ENCODE measurements at places on chromosomes 2 and 18.

- no peak for DNase-seq
These were observed 142.2 kb downstream of the ESCO1 start for GRCh38 chr18:21458310-21458709.

- DNase-seq, result no peak
These were observed 136.5 kb downstream of the CNTNAP5 start for GRCh38 chr2:124161542-124161941.

GRCh38 chr2:57615855-57616556 lies 430.6 kb upstream of the VRK2 start:
- no peak for DNase-seq

DNA sequence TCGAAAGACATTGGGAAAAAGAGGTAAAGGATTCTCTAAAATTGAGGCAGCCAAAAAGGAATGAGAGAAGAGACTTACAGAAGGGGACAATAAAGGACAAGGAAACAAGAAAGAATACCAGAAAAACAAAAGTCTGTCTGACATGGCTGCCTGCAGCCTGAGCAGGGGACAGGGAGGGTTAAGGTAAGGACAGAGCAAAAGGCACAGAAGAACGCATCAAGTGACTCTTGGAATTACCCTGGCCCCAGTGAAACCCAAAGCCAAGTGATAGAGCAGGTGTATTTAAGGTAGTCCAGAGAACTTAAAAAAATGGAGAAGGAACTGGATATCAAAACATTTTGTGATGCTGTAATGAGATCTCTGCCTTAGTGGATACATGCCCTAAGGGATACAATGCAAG lies 47.1 kb upstream of the XIRP2 start:
- no peak for DNase-seq

GRCh38 chr18:22132258-22132657 lies 37.1 kb upstream of the GATA6 start:
- DNase-seq, result no peak

DNA sequence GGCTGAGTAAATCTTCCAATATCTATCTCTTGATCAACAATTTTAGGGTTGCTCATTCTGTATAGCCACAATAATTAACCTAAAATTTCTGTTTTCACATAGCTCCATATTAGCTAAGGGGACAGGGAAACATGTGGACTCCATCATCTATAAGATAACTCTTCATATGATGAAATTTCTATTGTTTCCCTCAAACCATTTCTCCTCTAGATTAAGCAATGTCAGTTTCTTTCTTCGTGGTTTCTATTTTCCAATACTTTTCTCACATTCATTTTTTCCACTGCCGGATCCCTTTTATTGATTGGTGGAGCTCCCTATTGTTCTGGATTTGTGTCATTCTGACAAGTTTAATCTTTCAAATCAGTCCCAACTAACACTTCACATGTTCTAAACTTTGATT lies 1221.3 kb upstream of the ZEB2 start:
- no peak for DNase-seq

DNA sequence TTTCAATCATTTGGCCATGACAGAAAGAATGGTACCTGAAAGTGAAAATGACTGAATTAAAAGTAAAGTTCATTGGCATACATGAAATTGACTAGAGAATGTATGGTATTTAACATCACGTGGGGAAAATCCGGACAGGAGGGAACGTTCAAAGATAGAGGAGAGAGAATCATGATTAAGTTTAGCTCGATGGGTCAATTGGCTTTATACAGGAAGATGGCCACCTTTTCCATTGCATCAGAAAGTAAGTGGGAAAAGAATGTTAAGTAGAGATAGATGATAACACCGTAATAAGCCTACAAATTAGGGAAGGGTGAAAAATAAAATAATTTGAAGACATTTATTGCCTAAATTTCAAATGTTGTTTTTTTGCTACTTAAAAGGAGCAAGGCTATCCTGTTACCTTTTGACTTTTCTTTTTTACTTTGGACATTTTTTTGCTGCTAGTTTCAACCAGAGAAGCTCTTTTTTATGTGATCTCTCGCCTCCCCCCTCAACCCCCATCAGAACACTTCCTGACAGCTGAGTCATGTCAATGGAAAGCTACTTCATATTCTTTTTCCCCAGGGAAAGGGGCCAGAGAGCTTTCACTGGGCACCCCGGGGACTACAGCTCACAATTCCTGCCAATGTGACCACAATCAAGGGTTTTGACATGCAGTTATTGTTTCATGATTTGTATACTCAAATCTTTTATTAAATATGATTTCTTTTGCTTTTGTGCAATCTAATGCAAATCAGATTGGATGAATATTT lies 767 bp upstream of the CCDC102B start:
- DNase-seq, result no peak

DNA sequence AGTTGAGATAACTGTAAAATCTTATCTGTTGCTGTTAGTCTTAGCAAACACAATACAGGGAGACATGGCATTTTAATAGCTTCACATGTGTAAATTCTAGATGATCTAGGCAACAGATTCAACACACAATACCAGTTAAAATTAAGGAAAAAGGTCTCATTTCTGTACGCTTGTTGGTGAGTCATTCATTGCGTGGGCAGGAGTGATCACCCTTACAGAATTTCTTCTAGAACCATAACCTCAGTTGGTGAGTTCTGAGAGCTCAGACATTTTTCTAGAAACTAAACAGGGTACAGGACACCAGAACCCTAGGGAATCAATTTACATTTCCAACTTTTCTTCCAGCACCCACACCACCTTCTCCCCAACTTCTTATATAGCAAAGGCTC lies 81.9 kb downstream of the SLC8A1 start:
- DNase-seq, result no peak

DNA sequence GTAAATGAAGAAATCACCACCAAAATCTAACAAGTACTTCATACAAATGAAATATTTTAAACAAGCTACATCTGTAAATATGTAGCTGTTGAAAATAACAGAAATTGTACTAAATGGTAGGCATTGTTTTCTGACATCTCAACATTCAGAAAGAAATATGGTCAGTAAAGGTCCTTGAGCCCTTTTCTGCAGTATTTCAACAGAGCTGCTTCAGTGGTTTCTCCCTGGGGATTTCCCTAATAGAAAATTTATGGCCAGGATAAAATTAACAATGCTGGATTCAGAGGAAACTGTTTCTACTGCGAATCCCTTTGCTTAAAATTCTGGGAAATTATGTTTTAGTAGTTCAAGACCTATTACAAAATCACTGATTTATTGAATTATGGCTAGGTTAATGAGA lies 256.6 kb downstream of the PIEZO2 start:
- DNase-seq, result no peak

- no peak for DNase-seq
These were observed 139.8 kb downstream of the ZFP36L2 start for GRCh38 chr2:43086451-43087221.

- no peak for DNase-seq
These were observed 24.4 kb upstream of the RAB31 start for GRCh38 chr18:9683418-9684396.

GRCh38 chr2:45994060-45994459 lies 303.1 kb upstream of the EPAS1 start:
- DNase-seq, result no peak

- no peak for DNase-seq
These were observed 195.7 kb downstream of the MTCL1 start for GRCh38 chr18:8901019-8901418.

DNA sequence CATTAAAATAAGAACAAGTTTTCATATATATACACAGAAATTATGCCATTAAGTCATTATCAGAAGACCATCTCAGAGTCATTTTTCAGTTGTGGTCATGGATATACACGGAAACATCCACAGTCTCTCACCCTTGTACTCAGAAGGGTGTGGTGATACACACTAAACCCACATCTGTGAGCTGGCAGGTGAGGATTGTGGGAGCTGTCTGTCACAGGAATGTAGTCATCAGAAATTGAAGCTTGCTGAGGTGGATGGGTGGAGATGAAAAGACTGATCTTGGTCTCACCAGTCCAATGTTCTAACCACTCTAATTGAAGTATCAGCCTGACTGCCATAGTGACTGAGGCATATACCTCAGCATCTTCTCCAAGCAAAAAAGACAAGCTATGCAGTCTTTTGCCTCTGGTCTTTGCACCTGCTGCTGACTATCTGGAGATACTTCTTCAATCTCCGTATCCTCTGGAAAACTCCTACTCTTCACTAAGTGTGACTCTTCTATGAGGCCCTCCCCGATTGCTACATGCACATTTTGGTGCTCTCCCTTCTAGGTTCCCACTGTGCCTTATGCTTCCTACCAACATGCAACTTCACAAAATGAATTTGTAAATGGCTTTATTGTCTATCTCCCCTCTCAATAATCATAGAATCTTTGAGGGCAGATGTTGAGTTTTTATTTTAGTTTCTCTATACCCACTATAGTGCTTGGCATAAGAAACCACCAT lies 232.8 kb downstream of the DYM start:
- no peak for DNase-seq

- DNase-seq, result no peak
These were observed 7.1 kb upstream of the AGFG1 start for GRCh38 chr2:227464851-227465250.

DNA sequence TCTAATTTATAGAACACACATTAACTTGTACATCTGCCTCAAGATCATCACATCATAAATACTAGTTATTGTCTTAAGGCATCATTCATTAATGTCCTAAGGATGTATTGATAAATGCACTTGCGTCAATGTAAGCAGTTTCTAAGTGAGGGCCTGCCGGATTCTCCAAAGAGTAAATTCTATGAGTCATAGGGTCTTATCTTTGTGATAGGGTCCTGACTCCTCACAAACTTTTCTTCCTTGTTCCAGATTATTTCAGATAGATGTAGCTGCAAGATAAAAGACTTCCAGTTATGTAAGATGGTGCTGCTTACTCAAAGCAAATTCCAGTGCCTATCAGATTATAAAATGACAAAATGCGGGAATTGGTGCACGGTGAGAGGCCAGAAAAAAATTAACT lies 315.0 kb upstream of the SLC39A10 start:
- DNase-seq, result no peak

DNA sequence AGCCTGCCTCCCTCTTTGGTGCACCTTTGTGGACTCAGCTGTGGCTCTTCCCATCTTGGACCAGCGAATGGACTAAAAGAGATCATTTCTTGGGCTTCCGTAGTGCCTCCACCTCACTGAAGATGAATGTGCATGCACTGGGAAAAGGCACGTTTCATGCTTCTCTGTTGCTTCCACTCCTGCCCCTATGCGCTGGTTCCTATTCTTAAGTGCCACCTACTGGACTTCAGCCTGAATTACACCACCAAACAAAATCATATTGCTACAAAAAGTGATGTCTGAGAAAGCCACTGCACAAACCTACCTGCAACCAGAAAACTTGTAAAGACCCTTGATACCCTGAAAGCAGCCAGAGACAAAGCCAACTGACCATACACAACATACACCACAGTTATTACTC lies 695.6 kb downstream of the TSN start:
- no peak for DNase-seq

- no peak for DNase-seq
These were observed 818.5 kb upstream of the SALL3 start for GRCh38 chr18:78160961-78161656.

DNA sequence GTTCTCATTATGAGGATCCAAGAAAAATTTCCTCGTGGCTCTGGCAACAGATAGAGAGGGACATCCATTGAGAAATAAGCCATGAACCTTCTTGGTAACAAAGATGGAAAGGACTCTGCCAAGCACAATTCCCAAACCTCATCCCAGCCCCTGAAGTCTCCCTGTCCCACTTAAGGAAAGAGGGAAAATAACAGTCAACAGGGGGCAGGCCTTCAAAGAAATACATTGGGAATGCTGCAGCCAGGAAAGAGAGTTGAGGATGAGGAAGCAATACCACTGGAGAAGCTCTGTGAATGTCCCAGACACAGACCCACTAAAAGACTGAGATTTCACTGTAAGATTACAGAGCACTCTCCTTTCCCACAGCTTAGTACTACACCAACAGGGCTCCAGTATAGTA lies 93.2 kb downstream of the CD226 start:
- no peak for DNase-seq

- peak; percentile 49 for DNase-seq
These were observed 53.2 kb upstream of the CUL3 start for GRCh38 chr2:224638301-224638823.

- DNase-seq, result no peak
These were observed 5.3 kb upstream of the TYMS start for GRCh38 chr18:652131-652530.

GRCh38 chr2:165621086-165621560 lies 151.6 kb downstream of the CSRNP3 start:
- no peak for DNase-seq

GRCh38 chr2:98463988-98464771 lies 19.5 kb downstream of the INPP4A start:
- no peak for DNase-seq

- DNase-seq, result no peak
These were observed 484.8 kb upstream of the NETO1 start for GRCh38 chr18:73352546-73352945.

GRCh38 chr18:62643181-62643580 lies 72.2 kb upstream of the PHLPP1 start:
- DNase-seq, result no peak

- DNase-seq, result no peak
These were observed 38.8 kb downstream of the ANKMY1 start for GRCh38 chr2:240518981-240519380.

GRCh38 chr18:75070625-75071483 lies 138.1 kb downstream of the PTGR3 start:
- DNase-seq, result peak; percentile 83

DNA sequence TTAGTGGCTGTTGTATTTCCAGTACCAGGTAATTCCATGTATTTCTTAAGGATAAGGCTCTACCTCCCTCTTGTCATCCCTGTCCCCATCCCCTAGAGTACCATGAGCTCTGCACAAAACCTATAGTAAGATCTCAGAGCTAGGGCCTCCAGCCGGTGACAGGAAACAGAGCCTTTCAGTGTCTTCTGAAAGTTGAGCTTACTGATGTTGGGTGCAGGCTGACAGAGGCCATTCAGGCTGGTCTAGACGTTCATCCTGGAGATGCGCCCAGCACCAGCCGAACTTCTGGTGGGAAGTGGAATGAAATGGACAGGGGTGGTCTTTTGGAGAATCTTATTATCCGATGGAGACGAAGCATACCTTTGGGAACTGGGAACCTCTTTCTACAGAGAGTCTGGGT lies 16.7 kb upstream of the LYPD6B start:
- DNase-seq, result no peak

DNA sequence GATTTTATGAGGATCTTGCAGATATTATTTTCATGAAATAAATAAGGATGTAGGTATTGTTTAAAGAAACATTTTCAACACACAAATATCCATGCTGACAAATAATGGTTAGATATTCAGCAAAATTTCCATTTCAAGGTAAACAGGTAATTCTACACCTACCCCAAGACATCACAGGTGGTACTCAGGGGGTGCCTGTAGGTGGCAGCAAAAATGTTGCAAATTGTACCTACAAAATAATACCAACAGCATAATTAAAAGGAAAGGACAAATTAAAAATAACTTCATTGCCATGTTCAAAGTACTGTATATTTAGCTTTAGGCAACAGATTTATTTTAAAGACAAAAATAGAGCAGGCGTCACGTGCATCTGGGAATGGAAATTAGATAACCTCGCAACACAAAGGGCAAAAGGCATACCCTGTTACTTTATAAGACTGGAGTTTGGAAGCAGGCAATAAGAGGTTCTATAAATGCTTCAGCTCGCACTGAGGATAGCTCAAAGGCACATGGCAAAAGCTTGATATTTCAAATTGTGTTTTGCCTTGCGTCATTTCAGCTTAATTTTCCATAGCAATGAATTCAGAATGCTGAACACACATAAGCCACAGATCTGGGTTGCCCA lies 630.5 kb downstream of the TDRD15 start:
- DNase-seq, result no peak

Data from NCI-H510A (cell line).